ENCODE measurements at places on chromosomes 11 and 22. TPM values are rescaled to one million over a fixed set of nuclear protein-coding genes. Genes with fewer than 3 reads are reported as not detected.

Gene ARAP1
- total RNA-seq, result 233 TPM

Gene GSTT2
- not detected for total RNA-seq

Gene OR8G5
- total RNA-seq, result not detected

Gene MIAT
- total RNA-seq, result 14.8 TPM

Gene CHRDL2
- not detected for total RNA-seq

Gene SMTNL1
- total RNA-seq, result not detected

Gene CADM1
- 0.49 TPM for total RNA-seq

Gene USH1C
- total RNA-seq, result not detected

Gene MMP13
- total RNA-seq, result not detected

Gene C1QTNF5
- not detected for total RNA-seq

Gene TSSK2
- not detected for total RNA-seq

Gene SAAL1
- total RNA-seq, result 35.2 TPM

Gene KRTAP5-3
- not detected for total RNA-seq

Gene MEI1
- total RNA-seq, result 59.3 TPM

Gene SMC1B
- total RNA-seq, result 0.07 TPM

Gene ANKK1
- total RNA-seq, result 0.89 TPM

Gene USP28
- total RNA-seq, result 104 TPM

Gene OR9G1
- not detected for total RNA-seq

All from B cell (primary cell).